Endodermal cell (in vitro differentiated cells): ENCODE measurements at places on chromosomes 7 and 10. TPM values are rescaled to one million over a fixed set of nuclear protein-coding genes. Genes with fewer than 3 reads are reported as not detected.

DNA sequence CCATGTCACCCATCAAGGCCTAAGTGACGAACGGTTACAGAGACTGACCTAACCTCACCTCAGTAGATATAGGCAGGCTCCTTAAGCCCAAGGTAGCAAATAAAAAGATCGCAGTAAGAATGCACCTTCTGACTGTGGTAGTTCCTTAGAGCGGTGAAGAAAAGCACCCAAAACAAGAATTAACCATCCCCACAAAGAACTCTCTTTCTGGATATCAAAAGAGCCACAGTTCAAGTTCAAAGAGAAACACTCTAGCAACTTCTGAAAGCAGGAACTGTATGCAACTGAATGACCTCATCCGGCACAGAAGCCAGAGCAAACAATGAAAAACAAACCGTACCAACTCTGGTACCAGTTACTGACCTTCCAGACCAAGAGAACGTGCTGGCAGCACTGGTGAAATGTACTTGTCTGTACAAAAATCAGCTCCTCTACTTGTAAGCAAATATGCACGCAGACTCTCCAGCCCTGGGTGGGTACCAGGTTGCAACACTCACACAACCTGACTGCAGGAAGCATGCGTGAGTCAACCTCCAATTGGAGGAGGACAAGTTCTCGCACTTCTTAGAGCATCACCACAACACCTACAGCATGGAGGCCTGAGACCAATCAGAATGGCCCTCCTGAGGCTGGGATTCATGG lies 202.7 kb downstream of the FAM107B start:
- DNase-seq, result no peak
- H3K4me1 ChIP-seq, result no peaks in the 10 kb centered on the region
- peaks cover 16% of the 10 kb centered on the region for H3K36me3 ChIP-seq

- H3K36me3 ChIP-seq, result no peaks in the 10 kb centered on the region
- no peak overlapping the region for H3K4me3 ChIP-seq
- H3K27ac ChIP-seq, result no peak overlapping the region
- DNase-seq, result no peak
These were observed 191.1 kb upstream of the TCF7L2 start for GRCh38 chr10:112758961-112759360.

GRCh38 chr10:29496341-29497162 lies 138.2 kb downstream of the SVIL start:
- H3K27me3 ChIP-seq, result no peaks in the 10 kb centered on the region
- H3K4me3 ChIP-seq, result no peak overlapping the region
- H3K4me1 ChIP-seq, result peaks cover 5% of the 10 kb centered on the region
- no peak overlapping the region for H3K27ac ChIP-seq

DNA sequence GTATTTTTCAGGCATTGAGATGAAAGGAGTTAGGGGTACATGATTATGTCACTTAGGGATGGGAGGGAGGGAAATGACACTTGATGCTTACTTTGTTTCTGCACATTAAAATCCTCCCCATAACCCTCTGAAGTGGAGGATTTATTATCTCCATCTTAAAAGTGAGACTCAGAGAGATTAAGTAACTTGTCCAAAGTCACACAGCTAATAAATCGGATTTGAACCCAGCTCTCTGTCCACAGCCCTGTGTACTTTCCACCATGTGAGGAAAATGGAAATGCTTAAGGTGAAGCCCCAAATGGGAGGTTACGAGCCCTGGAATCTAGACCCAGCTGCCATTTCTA lies 58.6 kb downstream of the HK1 start:
- H3K27me3 ChIP-seq, result no peaks in the 10 kb centered on the region
- no peak for DNase-seq
- H3K4me1 ChIP-seq, result peaks cover 6% of the 10 kb centered on the region
- no peaks in the 10 kb centered on the region for H3K36me3 ChIP-seq
- no peak overlapping the region for H3K4me3 ChIP-seq

- no peaks in the 10 kb centered on the region for H3K27me3 ChIP-seq
- no peak overlapping the region for H3K27ac ChIP-seq
- H3K4me1 ChIP-seq, result no peaks in the 10 kb centered on the region
These were observed 24.5 kb downstream of the TNPO3 start for GRCh38 chr7:129030440-129030839.

Gene FAM131B
- total RNA-seq, result 1.7 to 1.9 TPM (median 1.8 TPM) in 3 replicates
